Fibroblast of gingiva (primary cell): ENCODE measurements at places on chromosomes 4 and X.

DNA sequence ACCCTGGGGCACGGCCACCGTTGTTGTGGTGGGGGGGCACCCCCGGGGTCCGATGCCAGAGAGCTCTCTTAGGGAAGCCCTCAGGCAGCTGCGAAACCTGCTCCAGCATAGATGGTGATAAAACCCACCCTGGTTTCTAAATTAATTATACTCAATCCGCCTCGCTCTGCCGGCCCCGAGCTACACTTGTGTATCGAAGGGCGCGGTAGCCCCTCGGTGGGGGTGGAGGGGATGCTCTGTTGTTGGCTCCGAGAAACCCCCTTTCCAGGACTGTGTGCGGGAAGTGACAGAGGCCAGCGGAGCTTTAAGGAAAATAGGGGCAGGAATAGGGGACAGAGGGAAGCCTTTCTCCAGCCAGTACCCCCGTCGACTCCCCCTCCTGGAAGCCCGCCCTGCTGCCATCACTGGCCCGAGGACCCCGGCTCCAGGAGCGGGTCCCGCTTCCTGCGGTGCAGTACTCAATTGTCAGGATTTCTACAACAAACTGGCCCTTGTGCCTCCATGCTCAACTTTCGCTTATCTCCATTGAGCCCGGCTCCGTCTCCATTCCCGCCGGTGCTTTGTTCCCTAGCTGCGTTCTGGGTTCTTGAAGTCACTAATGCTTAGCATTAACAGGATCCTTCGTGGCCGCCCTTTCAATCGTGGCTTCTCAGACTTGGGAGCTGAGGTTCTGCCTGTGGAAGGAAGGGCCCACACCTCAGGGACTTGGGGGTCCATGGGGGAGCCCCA, 408.2 kb downstream of the BCOR start:
- no peak for DNase-seq

DNA sequence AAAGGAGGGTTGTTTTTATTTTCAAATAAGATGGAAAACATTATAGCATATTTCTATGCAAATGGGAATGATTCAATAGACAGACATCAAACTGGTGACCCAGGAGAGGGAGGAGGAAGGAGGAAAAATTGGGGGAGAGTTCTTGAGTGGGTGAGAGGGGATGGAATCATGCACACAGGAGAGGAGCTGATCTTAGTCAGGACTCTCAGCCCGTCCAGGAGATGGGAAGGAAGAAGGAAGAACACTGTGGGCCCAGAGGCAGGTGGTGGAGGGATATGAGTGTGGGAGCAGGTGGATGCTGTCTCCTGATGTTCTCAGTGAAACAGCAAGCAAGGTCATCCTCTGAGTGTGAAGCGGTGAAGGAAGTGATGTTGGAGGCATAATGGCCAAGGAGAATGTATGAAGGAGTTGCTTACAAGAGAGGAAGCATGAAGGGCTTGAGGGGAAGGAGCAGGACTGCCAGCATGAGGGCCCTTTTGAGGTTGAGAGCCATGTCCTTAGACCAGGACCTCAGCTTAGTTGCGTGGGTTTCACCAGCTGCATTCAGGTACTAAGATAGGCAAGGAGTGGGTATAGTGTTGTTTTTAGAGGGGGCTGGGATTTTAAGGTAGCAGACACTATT, 161.7 kb upstream of the NAP1L5 start:
- no peak for DNase-seq

DNA sequence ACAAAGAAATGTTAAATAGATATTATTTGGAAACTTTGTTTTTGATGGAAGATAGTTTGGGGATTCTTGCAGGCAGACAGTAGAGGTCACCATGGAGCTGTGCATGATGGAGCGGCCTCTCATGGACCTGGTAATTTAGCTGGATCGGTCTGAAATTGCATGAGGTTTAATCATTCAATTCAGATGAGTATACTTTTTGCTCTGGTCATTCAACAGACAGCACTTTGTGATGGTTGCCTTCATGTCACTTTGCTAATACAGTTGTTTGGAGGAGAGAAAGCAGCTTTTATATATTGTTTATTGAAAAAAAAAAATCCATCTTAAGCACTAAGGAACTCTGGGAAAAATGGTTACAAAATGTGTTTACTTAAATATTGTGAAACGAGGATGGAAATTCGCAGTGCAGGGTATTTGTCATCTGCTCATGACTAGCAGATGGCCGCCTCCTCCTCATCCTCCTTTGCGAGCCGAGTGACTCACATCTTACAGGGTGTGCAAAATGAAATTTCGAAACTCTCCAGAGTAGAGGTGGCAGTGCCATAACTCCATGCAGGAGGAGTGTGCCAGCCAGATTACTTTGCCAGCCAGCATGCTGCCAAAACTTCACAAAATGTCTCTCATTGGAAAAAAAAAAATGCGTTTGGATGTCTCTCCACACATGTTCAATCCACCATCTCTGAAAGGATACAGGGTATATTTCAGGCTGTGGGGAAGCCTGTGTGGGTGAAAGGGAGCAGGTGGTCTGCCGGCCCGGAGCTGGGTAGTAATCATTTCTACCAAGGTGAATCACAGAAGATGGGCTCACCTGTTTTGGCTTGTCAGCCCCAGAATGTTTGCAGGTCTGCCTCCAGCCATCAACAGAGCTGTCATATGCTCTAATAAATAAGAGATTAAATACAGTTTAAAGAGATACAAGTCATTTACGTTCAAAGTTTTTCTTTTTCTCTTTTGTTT, 314.9 kb upstream of the DIPK2B start:
- peak; percentile 96 for DNase-seq

DNA sequence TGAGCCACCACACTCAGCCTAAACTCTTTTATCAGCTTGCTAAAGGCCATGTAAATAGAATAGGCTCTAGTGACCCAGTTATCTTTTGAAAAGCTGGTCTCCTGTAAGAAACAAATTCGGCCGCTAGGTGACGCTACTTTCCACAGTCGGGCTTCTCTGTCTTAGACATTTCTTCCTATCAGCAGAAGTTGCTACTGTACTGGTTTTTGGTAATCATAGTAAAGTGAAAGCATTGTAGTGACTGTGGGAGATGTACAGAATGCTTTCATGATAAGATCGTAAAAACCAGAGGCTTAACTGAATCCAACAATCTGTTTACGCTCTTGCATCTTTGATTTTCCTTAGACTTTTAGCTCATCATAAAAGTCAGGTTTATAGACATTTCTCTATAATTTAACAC, 82.6 kb downstream of the GK start:
- peak; percentile 16 for DNase-seq
